ENCODE measurements at places on chromosomes 5 and 9.

GRCh38 chr5:176870110-176870591 is 29.0 kb downstream of the HK3 start:
- peak; percentile 42 for ATAC-seq

GRCh38 chr5:118353970-118354369 is 634.4 kb downstream of the DTWD2 start:
- ATAC-seq, result no peak

- no peak for ATAC-seq
Observed at GRCh38 chr9:112086627-112087026, 88.5 kb downstream of the SUSD1 start.

- no peak for ATAC-seq
Observed at GRCh38 chr5:72147569-72147968, 40.3 kb downstream of the MAP1B start.

DNA sequence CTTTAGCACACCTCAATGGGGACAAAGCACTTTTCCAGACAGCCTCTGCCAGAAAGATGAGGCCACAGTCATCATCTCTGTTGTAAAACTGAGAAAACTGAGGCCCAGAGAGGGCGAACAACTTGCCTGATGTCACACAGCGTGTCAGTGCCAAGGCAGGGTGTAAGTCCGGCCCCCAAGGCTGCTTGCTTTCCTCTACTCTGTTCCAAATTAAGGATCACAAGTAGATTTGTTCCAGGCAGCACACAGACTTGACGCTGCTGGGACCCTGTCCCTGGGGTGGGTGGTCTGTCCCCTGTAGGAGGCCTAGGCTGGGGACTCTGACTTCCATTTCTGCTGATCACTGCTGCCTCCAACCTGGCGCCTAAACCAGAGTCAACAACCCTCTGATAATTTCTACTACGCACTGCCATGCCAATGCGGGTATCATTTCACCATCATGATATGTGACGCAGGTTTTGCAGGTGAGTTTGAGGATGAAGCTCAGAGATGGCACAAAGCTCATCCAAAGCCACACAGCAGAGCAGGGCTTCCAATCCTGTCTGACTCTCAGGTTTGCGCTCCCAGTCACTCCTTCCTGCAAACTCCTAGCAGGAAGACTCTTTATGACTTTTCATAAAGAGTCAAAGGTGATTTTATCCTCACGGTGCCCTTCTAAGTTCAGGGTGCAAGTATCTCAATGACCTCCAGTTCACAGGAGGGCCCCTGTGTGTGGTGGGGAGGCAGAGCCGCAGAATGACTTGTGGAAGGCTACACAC is 13.5 kb upstream of the RALGDS start:
- ATAC-seq, result peak; percentile 0

DNA sequence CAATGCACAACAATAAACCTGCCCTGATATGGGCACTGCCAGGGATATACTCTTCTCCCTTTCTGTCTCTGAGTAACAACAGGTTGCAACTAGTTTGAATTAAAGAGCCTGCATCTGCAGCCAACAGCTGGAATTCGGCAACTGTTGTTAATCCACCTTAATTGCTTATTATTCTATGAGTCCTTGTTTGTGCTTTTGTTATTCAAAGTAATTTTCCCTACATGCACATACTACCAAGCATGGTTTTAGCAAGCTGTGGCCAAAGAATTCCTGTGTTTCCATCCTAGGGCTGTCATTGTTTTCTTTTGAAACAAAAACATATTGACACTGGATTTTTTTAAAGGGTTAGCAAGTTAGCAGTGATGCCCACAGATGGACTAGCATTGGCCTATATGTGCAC is 171.5 kb downstream of the EFNA5 start:
- ATAC-seq, result peak; percentile 49

DNA sequence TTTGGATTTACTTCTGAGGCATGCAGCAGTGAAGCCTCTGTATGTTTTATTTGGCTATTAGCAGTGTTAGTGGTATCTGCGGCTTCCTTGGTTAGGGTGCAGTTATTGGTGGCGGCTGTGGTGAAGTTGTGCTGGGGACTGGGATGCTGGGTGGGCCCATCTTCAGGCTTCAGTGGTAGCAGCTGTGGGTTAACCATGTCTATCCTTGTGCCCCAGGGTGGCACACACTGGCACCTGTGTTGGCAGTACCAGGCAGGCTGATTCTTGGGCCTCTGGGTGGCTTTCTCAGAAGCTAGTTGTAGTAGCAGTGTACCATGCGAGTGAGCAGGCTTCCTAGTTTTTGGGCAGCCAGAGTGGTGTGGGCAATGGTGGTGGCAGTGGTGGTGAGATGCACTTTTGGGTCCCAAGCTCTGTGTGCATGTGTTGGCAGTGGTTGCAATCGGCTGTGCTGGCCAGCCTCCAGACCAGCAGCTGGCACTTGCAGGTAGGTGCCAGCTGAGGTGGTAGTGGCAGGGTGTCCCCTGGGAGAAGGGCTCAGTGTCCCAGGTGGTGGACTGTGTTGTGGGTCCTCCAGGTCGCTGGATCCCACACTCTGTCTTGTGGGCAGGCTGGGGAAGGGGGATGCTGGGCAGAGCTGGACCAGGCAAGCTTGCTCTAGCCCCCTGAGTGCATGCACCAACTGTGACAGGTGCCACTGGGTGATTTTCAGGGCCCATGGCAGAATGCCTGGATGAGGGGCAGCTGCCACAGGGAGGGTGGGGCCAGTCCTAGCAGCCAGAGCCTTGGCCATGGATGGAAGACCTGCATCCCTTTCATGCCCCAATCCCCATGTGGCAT is 13.6 kb downstream of the AHRR start:
- ATAC-seq, result no peak

GRCh38 chr5:40507095-40507494 is 172.6 kb upstream of the PTGER4 start:
- no peak for ATAC-seq

DNA sequence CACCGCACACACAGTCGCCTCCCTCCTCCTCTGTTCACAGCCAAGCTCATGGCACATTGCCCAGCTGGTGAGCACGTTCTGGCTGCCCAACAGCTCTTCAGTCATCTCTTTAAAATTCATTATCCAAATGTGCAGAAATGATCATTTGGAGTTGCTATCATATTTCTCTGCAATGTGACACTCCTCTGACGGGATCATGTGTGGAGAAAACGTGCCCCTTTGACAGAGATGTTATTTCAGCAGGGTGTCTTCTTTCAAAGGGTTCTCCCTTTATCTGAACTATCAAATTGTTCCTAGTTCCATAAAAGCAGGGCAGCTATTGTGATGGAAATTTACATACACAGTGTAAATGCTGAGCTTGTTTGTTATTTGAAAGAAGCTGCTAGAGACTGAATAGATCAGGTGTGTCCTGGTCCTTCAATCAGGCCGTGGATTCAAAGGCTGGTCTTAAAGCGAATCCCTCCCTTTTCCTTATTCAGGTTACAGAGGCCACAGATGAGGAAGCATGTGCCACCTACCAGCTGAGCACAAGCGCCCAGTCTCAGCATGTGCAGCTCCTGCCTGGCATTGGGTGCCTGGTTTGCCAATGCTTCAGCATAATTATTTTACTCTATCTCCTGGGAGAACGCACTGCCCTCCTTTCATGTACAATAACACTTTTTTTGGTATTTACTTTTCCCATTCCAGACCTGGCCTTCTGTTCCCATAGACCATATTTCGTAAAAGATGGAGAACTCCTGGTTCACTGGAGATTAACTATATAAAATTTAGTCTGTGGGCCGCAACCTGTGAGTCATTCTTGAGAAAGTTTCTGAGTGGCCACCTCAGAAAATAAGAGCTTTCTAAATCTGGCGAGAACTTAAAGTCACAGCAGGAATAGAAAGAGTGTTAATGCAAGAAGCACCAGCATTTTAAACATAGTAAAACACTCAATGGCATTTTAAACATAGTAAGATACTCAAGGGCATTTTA is 433.7 kb downstream of the ENC1 start:
- no peak for ATAC-seq

DNA sequence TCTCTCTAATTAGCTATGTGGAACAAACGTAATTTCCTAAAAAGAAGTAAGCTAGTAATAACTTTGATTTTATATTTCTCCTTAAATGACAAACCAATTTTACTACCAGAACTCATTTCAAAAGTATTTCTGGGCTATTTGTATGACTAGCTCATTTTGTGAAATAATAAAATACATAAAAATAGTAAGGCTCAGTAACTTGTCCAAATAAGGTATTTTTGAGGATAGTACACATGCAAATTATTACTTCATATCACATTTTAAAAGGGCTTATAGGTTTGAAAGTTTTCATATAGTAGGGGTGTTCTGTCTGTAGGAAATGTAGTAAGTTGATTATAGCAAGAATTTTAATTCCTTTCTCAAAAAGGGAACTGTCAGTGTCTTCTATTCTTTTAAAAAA is 26.5 kb downstream of the C9orf85 start:
- ATAC-seq, result no peak
